Adrenal gland (tissue), 19 donors: ENCODE measurements at places on chromosomes 12 and 14. TPM values are rescaled to one million over a fixed set of nuclear protein-coding genes. Genes with fewer than 3 reads are reported as not detected.

B4GALNT3 gene
- polyA plus RNA-seq, result 38.5 TPM

GLIPR1L1 gene
- not detected for polyA plus RNA-seq

CLEC1B gene
- 0.34 TPM for polyA plus RNA-seq

- no peak for DNase-seq
- no peaks in the 10 kb centered on the region for H3K4me1 ChIP-seq
- no peak overlapping the region for H3K4me3 ChIP-seq
- no peaks in the 10 kb centered on the region for H3K27me3 ChIP-seq
These were observed 31.5 kb upstream of the SLCO1B3 start for GRCh38 chr12:20778969-20779368.

- H3K4me1 ChIP-seq, result no peaks in the 10 kb centered on the region
- DNase-seq, result peak; percentile 18
- no peaks in the 10 kb centered on the region for H3K36me3 ChIP-seq
- H3K27ac ChIP-seq, result no peak overlapping the region
- H3K27me3 ChIP-seq, result no peaks in the 10 kb centered on the region
These were observed 33.8 kb downstream of the SYT1 start for GRCh38 chr12:78898416-78898815.

OAS1 gene
- 9.2 TPM for polyA plus RNA-seq

- H3K27ac ChIP-seq, result peak overlapping the region; percentile 16
- no peaks in the 10 kb centered on the region for H3K4me1 ChIP-seq
- H3K27me3 ChIP-seq, result no peaks in the 10 kb centered on the region
- no peaks in the 10 kb centered on the region for H3K36me3 ChIP-seq
- H3K4me3 ChIP-seq, result no peak overlapping the region
- DNase-seq, result no peak
These were observed 82.3 kb downstream of the DENND5B start for GRCh38 chr12:31508436-31509150.
